HAP-1 (cell line): ENCODE measurements at places on chromosomes 16 and 17.
A peak's percentile ranks its signal among the peaks of the same experiment; 100 is the strongest.

DNA sequence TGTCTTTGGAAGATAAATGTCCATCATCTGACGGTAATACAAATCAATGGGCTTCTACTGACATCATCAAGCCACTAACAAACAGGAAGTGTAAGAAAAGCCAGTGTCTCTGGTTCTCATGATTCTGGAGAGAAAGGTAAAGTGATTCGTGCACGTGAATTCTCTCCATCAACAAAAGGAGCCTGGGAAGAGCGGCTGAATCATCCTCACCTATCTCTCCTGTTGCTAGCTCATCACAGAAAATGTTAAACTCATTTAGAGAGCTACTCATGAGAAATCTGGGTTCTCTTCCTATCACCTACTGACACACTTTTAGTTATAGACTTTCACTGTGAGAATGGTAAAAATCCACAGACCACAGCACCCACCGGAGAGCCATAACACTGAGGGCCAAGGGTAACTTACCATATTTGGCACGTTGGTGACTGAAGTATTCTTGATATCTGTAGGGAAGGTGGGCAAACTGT is 70.3 kb downstream of the CREBBP start:
- DNase-seq = no peak

- no peak for DNase-seq
These were observed 20.4 kb downstream of the HEATR3 start for GRCh38 chr16:50086176-50086575.

DNA sequence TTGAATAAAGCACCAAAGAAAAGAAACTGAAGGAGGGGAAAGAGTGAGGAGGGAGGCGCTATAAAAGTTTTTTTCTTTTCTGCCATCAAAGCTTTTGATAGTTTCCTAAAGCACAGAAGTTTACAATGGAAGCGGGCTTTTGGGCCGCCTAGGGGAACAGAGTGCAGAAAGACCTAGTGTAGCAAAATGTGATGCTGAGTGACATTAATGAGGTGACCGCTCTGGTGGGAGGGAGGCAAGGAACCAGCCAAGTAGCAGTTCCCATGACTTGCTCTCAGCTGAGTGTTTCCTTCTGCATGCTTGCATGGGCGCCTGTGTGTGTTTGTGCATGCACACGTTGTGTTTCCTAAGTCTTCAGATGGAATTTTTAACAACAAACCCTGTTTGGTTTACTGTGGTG is 15.5 kb downstream of the MSI2 start:
- DNase-seq = peak; percentile 76

DNA sequence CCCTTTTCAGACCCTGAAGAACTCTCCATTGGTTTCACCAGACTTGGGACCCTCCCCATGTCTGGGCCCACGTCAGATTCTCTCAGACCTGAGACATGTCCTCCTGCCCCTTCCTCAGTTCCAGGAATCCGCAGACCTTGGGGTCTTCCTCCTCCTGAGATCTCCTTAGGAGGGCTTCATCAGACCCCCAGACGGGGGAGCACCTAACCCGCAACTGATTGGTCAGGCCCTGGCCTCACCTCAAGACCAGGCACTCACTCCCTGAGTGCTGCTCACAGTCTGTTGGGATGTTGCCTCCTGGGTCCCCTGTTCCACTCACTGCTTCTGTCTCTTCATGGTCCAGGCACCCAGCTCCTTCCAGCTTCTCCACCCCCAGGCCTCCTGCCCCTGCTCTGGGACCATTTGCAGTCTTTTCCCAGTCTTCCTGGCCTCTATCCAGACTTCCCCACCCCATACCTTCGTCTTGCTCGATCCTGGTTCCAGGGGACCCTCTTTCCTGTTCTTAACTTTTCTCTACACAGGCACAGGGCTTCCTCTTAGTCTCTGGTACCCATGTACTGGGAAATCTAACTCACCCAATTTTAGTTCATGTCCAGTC is 1.2 kb downstream of the GID4 start:
- no peak for DNase-seq

DNA sequence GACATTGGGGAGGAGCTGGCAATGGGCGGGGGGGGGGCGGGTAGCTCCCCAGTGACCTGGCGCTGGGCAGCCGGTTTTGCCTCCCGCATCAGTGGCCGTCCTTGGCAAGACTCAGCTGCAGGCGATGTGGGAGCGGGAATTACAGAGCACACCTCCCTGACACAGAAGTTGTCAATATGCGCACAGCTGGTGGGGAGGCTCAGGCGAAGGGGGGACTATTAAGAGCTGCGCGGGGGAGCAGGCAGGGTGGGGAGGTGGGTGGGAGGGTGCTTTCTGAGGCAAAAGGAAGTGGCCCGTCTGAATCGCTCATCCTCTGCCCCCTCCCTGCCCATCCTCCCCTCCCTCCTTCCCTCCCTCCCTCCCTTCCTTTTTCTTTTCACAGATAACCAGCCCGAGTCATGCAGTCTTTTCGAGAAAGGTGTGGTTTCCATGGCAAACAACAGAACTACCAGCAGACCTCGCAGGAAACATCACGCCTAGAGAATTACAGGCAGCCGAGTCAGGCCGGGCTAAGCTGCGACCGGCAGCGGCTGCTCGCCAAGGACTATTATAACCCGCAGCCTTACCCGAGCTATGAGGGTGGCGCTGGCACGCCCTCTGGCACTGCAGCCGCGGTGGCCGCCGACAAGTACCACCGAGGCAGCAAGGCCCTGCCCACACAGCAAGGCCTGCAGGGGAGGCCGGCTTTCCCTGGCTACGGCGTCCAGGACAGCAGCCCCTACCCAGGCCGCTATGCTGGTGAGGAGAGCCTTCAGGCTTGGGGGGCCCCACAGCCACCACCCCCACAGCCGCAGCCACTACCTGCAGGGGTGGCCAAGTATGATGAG is 44.0 kb downstream of the SREBF1 start:
- no peak for DNase-seq

- no peak for DNase-seq
These were observed 49.2 kb downstream of the MYH11 start for GRCh38 chr16:15807603-15808009.

GRCh38 chr16:6160303-6160702 is 1062.7 kb upstream of the EEF2KMT start:
- no peak for DNase-seq

- no peak for DNase-seq
These were observed 31.8 kb upstream of the TENT4B start for GRCh38 chr16:50121278-50121677.

DNA sequence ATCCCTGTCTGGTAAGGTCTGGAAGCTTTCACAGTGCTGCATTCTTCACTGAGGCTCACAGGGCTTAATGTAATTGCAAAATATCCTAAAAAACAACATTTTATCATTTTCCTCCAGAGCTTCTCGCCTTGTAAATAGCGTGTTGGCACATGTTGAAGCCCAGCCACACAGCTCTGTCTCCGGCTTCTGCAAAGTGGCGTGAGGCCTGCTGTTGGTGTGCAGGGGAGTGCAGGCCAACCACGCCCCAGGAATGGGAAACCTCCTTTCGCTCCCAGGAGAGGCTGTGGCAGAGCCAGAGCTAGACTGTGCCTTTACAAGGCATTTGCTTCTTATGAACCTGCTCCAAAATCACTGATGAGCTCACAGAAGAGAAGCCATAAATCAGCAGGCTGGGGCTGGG is 248.2 kb upstream of the MAF start:
- no peak for DNase-seq

- DNase-seq = no peak
These were observed 69.1 kb upstream of the BRD7 start for GRCh38 chr16:50437769-50438437.

DNA sequence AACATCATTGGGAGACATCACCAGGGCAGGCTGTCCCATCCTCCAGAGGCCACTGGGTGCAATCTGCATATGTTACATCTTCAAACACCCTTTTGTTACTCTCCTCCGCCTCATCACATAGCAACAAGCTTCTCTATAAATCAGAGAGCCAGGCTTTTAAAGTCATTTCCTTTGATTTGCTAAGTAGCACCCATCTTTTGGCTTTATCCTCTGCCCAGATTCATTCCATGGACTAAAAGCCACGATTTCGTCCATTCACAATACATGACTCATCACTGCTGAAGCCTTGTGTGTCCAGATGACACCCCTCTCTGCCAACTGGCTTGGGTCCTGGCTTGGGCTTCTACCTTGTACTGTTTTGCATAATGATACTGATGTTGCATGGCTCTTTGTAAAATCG is 2.0 kb upstream of the KRT38 start:
- DNase-seq = no peak

DNA sequence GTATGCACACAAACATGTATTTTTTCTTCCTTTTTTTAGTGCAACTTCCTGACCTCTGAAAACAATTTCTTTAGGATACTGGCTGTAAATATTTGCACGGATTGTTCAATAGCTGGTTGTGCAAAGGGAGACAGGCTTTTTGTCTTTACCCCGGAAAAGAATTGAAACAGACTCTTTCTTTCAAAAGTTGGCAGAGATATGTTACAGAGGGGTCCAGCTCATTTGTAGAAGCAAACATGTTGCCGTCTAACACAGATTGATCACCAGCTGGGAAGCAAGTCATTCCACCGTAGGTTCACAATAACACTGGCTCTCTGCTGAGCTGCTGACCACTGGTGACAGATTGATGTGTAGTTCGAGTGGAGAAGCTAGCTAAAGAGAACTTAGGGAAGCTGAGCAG is 130.9 kb downstream of the STX8 start:
- no peak for DNase-seq

DNA sequence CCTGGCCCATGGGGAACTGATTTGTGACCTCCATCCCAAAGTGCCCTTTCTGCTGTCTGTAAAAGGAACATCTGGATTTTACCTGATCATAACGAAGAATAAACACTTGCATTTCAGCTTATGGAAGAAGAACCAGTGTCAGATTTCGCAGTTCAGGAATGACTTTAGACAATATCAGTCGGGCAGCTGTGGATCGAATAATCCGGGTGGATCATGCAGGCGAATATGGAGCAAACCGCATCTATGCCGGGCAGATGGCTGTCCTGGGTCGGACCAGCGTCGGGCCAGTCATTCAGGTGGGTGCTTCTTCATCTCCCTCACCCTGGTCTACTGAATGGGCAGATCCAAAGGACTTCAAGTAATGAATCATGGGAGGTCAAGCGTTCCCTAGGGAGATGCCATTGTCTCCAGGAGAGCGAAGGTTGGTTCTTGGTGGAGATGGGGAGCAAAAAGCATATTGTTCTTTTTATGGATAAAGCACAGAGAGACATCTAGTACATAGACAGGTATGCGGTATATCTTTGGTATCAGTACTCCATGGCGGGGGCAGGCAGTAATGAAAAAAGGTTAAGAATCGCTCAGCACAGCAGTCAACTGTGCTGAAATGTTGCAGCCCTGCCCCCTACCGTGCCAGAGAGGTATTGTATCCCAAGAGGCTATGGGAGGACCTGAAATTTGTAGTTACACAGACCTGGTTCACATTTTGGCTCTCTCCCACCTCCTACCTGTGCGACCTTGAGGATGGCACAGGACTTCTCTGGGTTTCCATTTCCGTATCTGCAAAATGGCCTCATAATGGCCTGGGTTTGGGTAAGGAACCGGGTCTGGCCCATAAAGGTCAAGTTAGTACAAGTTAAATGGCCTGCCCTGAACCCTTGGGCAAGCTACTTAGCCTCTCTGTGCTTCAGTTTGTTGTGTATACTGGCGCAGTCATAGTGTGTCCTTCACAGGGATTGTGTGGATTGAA is 4.7 kb downstream of the COQ7 start:
- peak; percentile 9 for DNase-seq

DNA sequence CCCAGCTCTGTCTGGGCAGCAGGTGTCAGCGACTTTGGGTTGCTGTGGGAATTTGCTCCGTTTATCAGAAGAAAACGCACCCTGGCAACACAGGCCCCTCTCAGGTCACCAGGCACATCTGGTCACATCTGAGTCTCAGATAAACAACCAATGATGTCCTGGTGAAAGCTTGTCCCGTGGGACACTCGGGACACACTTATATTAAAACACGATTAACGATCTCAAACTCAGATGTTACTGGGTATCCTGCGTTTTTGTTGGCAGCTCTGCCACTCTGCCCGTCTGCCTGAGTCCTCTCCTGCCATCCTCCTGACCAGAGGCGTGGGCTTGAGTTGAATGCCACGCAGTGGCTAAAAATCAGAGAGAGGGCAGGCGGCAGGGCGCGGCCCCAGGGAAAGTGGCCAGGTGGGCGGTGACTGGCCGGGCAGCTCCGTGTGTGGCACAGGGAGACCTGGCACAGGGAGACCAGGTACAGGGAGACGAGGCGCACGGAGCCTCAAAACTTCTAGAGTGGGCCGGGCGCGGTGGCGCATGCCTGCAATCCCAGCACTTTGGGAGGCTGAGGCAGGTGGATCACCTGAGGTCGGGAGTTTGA is 2.1 kb downstream of the SECTM1 start:
- DNase-seq = no peak

DNA sequence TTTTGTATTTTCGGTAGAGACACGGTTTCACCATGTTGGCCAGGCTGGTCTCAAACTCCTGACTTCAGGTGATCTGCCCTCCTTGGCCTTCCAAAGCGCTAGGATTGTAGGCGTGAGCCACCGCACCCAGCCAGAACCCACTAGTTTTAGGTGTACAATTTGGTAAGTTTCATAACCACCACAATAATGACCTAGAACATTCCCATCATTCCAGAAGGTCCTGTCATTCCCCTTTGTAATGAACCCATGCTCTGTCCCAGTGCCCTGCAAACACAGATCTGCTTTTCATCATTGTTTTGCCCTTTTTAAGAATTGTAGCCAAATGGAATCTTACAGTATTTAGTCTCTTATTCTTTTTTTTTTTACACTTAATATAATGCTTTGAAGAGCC is 35.6 kb upstream of the IRF8 start:
- no peak for DNase-seq

DNA sequence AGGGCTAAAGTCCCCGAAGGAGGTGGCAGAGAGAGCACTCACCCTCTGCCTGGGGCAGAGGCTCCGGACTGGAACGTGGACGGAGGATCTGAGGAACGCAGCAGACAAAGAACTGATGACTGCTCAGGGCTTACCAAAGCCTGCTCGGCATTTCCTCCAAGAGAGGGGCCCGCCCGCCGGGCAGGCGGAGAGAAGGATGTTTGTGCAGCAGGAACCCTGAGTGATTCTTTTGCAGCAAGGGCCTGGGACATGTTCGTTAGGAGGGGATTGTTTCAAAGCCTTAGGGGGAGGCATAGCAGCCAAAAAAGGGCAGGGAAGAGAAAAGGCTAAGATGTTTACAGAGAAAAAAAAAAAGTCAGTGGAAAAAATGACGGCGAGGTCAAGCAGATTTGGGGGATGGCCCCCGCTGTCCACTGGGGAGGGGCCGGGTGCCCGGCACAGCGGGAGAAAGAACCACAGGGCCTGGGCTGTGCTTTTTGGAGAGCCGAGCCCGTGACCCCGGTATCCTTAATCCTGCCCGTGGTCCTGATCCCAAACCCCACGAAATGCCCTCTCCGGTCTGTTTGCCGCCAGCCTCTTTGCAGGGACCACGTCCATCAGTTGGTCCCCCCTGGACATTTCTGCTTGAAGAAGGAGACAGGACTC is 129.3 kb downstream of the NTN1 start:
- no peak for DNase-seq
